Panc1 (cell line): ENCODE measurements at places on chromosomes 3 and 15. TPM values are rescaled to one million over a fixed set of nuclear protein-coding genes. Genes with fewer than 3 reads are reported as not detected.
A peak's percentile ranks its signal among the peaks of the same experiment; 100 is the strongest.

GRCh38 chr3:170563712-170564423, 22.0 kb downstream of the SLC7A14 start:
- no peak for DNase-seq
- no peaks in the 10 kb centered on the region for H3K36me3 ChIP-seq
- H3K27me3 ChIP-seq, result no peaks in the 10 kb centered on the region; the same call in 1 of the 2 replicates
- no peak overlapping the region for H3K27ac ChIP-seq
- no peak overlapping the region for H3K4me3 ChIP-seq

- DNase-seq, result no peak
- no peak overlapping the region for H3K4me3 ChIP-seq
- H3K36me3 ChIP-seq, result no peaks in the 10 kb centered on the region
- H3K27me3 ChIP-seq, result no peaks in the 10 kb centered on the region
- no peaks in the 10 kb centered on the region for H3K4me1 ChIP-seq
- H3K27ac ChIP-seq, result no peak overlapping the region
Observed at GRCh38 chr15:73941044-73941443, 14.8 kb downstream of the LOXL1 start.

- H3K27ac ChIP-seq, result no peak overlapping the region
- H3K36me3 ChIP-seq, result no peaks in the 10 kb centered on the region
- no peak for DNase-seq
- no peaks in the 10 kb centered on the region for H3K4me1 ChIP-seq
- H3K27me3 ChIP-seq, result no peaks in the 10 kb centered on the region
Observed at GRCh38 chr3:170247875-170248274, 25.7 kb downstream of the PRKCI start.

DNA sequence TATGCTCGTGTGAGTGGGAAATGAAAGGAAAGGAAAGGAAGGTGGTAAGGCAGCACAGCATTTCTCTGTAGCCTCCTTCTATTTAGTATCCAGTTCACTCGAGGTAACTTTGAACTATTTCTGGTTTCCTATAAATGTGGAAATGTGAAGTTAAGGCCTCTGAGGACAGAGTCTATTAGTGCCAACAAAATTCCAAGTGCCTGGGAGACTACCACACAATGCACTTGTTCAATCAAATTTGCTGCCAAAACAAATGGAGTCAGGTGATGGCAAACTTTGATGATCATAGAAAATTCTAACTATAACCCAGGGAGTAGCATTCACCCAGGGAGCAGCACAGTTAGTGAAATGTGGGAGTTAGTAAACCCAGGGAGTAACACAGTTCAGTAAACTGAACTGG, 155.1 kb downstream of the ALCAM start:
- H3K27ac ChIP-seq, result no peak overlapping the region
- no peaks in the 10 kb centered on the region for H3K4me1 ChIP-seq
- no peak overlapping the region for H3K4me3 ChIP-seq
- no peaks in the 10 kb centered on the region for H3K36me3 ChIP-seq
- no peaks in the 10 kb centered on the region for H3K27me3 ChIP-seq

RYK gene
- total RNA-seq, result 82.7 TPM

GRCh38 chr3:56985878-56986277, 74.6 kb upstream of the SPATA12 start:
- no peak for DNase-seq
- H3K27ac ChIP-seq, result no peak overlapping the region
- H3K36me3 ChIP-seq, result no peaks in the 10 kb centered on the region
- H3K4me1 ChIP-seq, result peaks cover 8% of the 10 kb centered on the region

SLC22A14 gene
- total RNA-seq, result 0.13 TPM

- no peak overlapping the region for H3K27ac ChIP-seq
- H3K4me1 ChIP-seq, result no peaks in the 10 kb centered on the region
- H3K36me3 ChIP-seq, result no peaks in the 10 kb centered on the region
- no peak overlapping the region for H3K4me3 ChIP-seq
- H3K27me3 ChIP-seq, result no peaks in the 10 kb centered on the region
Observed at GRCh38 chr3:84444726-84445521, 513.9 kb upstream of the CADM2 start.

PLS1 gene
- total RNA-seq, result 36.1 TPM

GRCh38 chr3:5376761-5377160, 189.3 kb downstream of the EDEM1 start:
- no peaks in the 10 kb centered on the region for H3K36me3 ChIP-seq
- DNase-seq, result no peak
- H3K27ac ChIP-seq, result no peak overlapping the region
- H3K27me3 ChIP-seq, result no peaks in the 10 kb centered on the region
- no peaks in the 10 kb centered on the region for H3K4me1 ChIP-seq
- no peak overlapping the region for H3K4me3 ChIP-seq

UTS2B gene
- 0.26 TPM for total RNA-seq

DNA sequence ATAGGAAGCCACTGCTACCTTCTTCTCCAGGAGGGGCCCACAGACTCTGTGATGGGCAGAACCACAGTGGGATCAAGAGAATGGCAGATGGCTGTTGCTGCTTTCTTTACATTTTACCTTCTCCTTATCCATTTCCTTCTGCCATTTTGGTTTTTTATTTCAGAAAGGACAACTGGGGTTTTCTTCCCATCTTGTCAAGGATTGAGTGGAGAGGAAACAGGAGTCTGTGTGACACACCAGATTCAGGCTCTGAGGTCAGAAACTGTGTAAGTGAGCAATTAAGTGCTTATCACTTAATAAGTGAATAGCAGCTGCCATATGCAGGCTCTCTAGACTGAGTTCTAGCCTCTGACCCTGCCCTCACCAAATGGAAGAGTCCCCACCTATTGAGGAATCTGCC, 47.3 kb downstream of the ITGB5 start:
- DNase-seq, result no peak
- peak overlapping the region; percentile 92 for H3K27ac ChIP-seq
- H3K36me3 ChIP-seq, result peaks cover 12% of the 10 kb centered on the region; the same call in 1 of the 2 replicates
- peaks cover 48% of the 10 kb centered on the region for H3K4me1 ChIP-seq

DNA sequence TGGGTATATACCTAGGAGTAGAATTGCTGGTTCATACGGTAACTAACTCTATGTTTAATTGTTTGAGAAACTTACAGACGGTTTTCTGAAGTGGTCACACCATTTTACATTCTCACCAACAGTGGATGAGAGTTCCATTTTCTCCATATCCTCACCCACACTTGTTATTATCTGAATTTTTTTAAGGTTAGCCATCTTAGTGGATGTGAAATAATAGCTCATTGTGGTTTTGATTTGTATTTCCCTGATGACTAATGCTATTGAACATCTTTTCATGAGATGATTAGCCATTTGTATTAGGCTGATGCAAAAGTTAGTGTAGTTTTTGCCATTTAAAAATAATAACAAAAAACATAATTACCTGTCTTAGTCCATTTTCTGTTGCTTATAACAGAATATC, 18.6 kb downstream of the CSTA start:
- no peak overlapping the region for H3K4me3 ChIP-seq
- no peak for DNase-seq
- no peaks in the 10 kb centered on the region for H3K4me1 ChIP-seq
- no peaks in the 10 kb centered on the region for H3K27me3 ChIP-seq
- H3K36me3 ChIP-seq, result no peaks in the 10 kb centered on the region
- H3K27ac ChIP-seq, result no peak overlapping the region

- no peaks in the 10 kb centered on the region for H3K27me3 ChIP-seq
- DNase-seq, result no peak
- no peaks in the 10 kb centered on the region for H3K4me1 ChIP-seq
- no peak overlapping the region for H3K4me3 ChIP-seq
- H3K36me3 ChIP-seq, result no peaks in the 10 kb centered on the region
Observed at GRCh38 chr3:4198491-4198890, 104.7 kb upstream of the SETMAR start.

TRAT1 gene
- total RNA-seq, result 0.21 TPM

DNA sequence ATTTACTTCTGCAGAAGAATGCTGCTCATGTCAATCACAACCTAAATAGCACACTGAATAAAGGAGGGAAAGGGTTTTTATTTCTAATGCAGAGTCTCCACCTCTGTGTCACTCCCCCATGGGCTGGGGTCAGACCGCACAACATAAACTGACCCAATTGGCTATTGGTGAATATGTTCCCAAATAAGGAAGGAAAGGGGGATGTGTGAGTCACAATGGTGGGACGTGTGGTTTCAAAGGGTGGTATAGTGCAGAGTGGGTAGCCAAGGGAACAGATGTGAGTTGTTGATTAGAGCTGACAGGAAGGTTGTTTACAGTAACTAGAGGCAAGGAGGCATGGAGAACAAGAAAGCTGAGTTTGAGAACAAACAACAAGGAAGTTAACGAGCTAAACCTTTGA, 491.8 kb downstream of the ZPLD1 start:
- H3K27me3 ChIP-seq, result no peaks in the 10 kb centered on the region
- H3K36me3 ChIP-seq, result no peaks in the 10 kb centered on the region
- H3K4me3 ChIP-seq, result no peak overlapping the region
- no peaks in the 10 kb centered on the region for H3K4me1 ChIP-seq
- no peak for DNase-seq
- H3K27ac ChIP-seq, result no peak overlapping the region

GRCh38 chr3:4147556-4148118, 155.5 kb upstream of the SETMAR start:
- no peaks in the 10 kb centered on the region for H3K36me3 ChIP-seq
- H3K27me3 ChIP-seq, result no peaks in the 10 kb centered on the region
- H3K4me3 ChIP-seq, result no peak overlapping the region

DNA sequence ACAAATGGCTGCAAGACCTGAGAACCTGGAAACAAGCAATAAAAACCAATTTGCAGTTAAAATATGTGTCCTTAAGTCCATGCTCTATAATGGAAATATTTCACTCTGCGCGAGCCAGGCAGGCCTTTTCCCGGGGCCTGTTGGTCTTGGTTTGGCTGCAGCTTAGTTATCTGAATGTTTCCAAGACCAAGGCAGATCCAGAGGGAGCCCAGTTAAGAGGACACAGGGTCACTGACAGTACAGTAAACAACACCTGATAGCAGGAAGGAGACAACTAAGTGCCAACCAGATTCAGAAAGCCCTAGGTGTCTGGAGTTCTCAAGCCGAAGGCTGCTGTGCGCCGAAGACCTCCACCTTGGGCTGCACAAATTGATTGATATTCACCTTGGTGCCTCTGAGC, 32.8 kb downstream of the THSD4 start:
- no peak for DNase-seq
- H3K4me1 ChIP-seq, result peaks cover 23% of the 10 kb centered on the region
- no peaks in the 10 kb centered on the region for H3K27me3 ChIP-seq
- H3K4me3 ChIP-seq, result no peak overlapping the region
- no peak overlapping the region for H3K27ac ChIP-seq
- no peaks in the 10 kb centered on the region for H3K36me3 ChIP-seq

GRCh38 chr3:2898591-2899353, 211.4 kb downstream of the IL5RA start:
- no peak overlapping the region for H3K4me3 ChIP-seq
- no peak overlapping the region for H3K27ac ChIP-seq
- no peaks in the 10 kb centered on the region for H3K4me1 ChIP-seq

COL6A5 gene
- total RNA-seq, result not detected

ACVR2B gene
- 2.8 TPM for total RNA-seq

DNA sequence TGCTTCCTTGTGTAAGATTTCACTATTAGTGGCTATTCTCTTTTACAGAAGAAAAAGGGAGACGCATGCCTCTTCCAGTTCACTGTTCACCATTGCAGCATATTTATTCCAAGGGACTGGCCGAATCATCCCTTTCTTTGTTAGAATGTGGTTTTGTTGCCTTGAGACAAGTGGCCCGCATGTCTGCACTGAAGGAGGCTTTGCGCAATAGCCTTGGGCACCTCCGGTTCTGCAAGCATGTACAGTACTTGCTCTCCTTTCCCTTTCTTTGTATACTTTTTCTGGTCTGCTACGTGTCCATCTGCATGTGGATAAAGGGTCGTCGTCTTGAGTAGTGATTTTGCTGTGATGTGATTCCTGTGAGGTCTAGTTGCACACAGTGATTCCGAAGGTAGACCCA, 43.0 kb downstream of the FLNB start:
- no peaks in the 10 kb centered on the region for H3K27me3 ChIP-seq
- H3K4me3 ChIP-seq, result peak overlapping the region; percentile 36
- H3K36me3 ChIP-seq, result no peaks in the 10 kb centered on the region
- H3K27ac ChIP-seq, result peak overlapping the region; percentile 97
- peaks cover 75% of the 10 kb centered on the region for H3K4me1 ChIP-seq

DNA sequence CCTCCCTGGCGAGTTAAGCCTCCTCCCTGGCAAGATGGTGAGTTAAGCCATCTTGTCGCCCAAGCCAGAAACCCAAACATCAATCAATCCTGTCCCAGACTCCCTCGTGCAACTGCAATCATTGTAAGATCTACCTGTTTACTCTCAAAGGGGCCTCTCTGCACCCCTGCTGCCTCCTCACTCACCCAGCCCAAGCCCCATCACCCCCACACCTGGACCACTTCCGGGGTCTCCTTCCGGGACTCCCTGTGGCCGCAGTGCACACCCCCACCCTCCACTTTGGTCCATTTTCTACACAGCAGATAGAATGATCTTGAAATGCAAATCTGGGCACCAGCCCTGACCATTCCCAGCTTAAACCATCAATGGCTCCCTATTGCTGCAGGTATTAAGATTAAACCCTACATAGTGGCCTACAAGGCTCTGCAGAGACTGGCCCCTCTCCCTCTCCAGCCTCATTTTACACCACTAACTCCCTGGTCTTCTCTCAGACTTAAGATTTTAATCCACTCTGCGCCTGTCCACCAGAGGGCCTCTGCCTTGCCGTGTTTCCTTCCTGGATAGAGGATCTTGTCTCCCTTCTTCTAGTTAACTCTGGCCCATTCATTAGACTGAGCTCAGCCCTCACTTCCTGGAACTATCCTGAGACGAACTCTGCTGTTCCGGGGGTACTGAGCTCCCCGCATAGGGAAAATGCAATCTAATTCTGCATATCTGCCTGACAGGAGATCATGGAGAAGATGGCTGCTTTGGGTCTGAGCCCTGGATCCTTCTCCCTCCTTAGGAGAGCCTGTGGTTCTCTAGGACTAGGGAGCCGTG, 41.9 kb upstream of the SLC6A1 start:
- no peak overlapping the region for H3K4me3 ChIP-seq
- no peak for DNase-seq

MESP1 gene
- total RNA-seq, result 6.4 TPM

GRCh38 chr3:151085889-151086483, 522 bp downstream of the MED12L start:
- H3K4me3 ChIP-seq, result peak overlapping the region; percentile 65
- no peaks in the 10 kb centered on the region; the same call in 1 of the 2 replicates for H3K36me3 ChIP-seq
- H3K27me3 ChIP-seq, result peaks cover 21% of the 10 kb centered on the region

DNA sequence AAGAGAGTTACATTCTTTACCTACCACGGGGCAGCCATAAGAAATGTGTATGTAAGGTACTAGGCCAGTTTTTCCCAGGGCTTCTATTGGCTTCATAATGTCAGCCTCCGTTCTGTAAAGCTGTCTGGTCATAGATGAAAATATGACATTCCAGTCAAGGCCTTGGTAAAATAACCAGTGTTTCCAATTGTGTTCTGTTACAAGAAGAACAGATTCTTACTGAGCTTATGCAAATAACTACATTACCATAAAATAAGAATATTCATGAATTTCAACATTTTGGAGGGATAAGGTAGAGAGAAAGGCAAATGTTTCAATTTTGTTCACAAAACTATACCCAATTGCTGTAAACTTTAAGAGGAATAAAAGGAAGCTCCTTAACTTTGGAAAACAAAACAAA, 315.5 kb downstream of the THSD4 start:
- no peak for DNase-seq
- peak overlapping the region; percentile 13; the same call in 1 of the 2 replicates for H3K27ac ChIP-seq
- H3K4me1 ChIP-seq, result no peaks in the 10 kb centered on the region
- no peak overlapping the region for H3K4me3 ChIP-seq
- H3K36me3 ChIP-seq, result no peaks in the 10 kb centered on the region

LSMEM2 gene
- total RNA-seq, result not detected

- no peaks in the 10 kb centered on the region for H3K4me1 ChIP-seq
- no peaks in the 10 kb centered on the region for H3K36me3 ChIP-seq
- no peak overlapping the region for H3K4me3 ChIP-seq
- H3K27me3 ChIP-seq, result no peaks in the 10 kb centered on the region
- no peak overlapping the region for H3K27ac ChIP-seq
Observed at GRCh38 chr3:198021320-198021719, 61.3 kb downstream of the LMLN start.

ANKUB1 gene
- total RNA-seq, result not detected
